Hematopoietic multipotent progenitor cell treated with erythropoietin and hydrocortisone succinate and interleukin-3 and kit ligand, for 8 days (in vitro differentiated cells): ENCODE measurements at places on chromosomes 7 and 10.
A peak's percentile ranks its signal among the peaks of the same experiment; 100 is the strongest.

- DNase-seq, result peak; percentile 40
Observed at GRCh38 chr10:93921338-93921737, 27.6 kb downstream of the SLC35G1 start.

DNA sequence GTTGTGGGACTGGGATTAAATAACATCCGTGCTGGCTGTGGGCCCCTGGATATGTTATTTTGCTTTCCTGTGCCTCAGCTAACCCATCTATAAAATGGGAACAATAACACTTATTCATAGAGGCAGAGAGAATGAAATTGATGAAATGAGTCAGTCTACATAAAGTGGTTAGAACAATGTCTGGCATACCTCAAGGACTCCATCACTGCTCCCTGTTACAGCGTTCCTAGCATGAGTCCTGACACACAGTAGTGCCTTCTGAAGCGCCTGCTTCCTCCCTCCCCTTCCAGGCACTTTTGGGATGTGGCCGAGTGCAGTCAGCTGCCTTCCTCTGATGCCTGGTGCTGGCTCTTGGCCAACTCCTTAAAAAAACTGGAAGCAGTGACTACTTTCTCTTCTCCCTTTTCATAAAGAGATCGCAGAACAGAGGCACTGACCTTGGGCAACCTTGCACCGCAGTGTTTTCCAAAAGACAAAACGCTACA lies 108.4 kb upstream of the ZMIZ1 start:
- no peak for DNase-seq

GRCh38 chr10:63698787-63699150 lies 177.6 kb downstream of the REEP3 start:
- DNase-seq, result no peak

- no peak for DNase-seq
Observed at GRCh38 chr7:122038904-122039303, 105.1 kb downstream of the AASS start.

GRCh38 chr7:118642396-118642795 lies 417.9 kb downstream of the ANKRD7 start:
- DNase-seq, result no peak

- DNase-seq, result no peak
Observed at GRCh38 chr10:114482480-114483304, 78.4 kb upstream of the AFAP1L2 start.

- no peak for DNase-seq
Observed at GRCh38 chr7:101543846-101544245, 85.2 kb downstream of the MYL10 start.

- peak; percentile 25 for DNase-seq
Observed at GRCh38 chr10:28668363-28669226, 8.7 kb upstream of the BAMBI start.

- no peak for DNase-seq
Observed at GRCh38 chr7:94042381-94042780, 38.2 kb upstream of the BET1 start.

GRCh38 chr7:131224996-131225395 lies 102.7 kb upstream of the MKLN1 start:
- no peak for DNase-seq

DNA sequence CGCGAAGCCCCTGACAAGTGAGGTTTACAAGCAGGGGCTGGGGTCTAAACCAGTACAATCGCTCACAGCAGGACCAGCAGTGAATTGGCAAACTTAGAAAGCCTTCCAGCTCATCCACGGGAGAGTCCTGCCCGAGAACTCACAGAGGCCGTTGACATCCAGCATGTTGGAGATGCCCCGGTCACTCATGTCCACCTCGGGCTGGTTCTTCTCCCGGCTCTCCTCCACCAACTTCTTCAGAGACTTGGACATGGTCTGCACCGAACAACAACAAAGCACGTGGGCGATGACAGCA lies 447 bp downstream of the RSU1 start:
- no peak for DNase-seq

GRCh38 chr10:44619521-44619920 lies 234.6 kb upstream of the CXCL12 start:
- no peak for DNase-seq

DNA sequence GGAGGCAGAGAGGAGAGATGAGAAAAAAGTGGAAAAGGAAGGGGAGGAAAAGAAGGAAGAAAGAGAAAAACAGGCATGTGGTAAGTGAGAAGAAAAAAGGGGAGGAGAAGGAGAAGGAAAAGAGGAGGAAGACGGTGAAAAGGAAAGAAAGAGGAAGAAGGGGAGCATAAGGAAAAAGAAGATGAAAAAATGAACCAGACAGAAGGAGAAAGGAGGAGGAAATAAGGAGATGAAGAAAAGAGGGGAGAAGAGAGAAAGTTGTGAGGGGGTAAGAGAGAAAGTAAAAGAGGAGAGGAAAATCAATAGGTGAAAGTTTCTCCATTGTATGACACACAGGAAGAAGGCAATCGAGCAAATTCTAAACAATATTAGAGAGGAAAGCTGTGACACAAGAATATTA lies 663.8 kb downstream of the GRID1 start:
- no peak for DNase-seq

- no peak for DNase-seq
Observed at GRCh38 chr7:17462131-17462631, 163.7 kb downstream of the AHR start.

DNA sequence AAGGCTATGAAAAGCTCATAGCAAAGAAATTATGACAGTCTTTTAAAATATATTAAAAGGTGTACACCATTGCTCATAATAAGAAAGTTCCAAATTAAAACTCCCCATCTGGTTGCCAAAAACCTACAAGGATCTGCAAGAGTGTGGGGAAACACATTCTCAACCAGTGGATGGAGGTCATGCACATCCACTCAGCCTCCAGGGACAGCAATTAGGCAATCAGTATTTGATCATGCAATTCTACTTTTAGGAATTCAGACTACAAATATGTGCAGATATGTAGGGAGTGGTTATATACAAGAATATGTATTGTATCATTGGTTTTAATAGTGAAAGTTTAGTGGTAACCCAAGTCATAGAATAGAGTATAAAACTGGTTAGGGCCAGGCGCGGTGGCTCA lies 157.8 kb downstream of the FGFR2 start:
- DNase-seq, result no peak

GRCh38 chr10:130020651-130021382 lies 56.7 kb upstream of the EBF3 start:
- DNase-seq, result no peak

- DNase-seq, result peak; percentile 39
Observed at GRCh38 chr7:135681762-135682161, 19.4 kb downstream of the STMP1 start.

DNA sequence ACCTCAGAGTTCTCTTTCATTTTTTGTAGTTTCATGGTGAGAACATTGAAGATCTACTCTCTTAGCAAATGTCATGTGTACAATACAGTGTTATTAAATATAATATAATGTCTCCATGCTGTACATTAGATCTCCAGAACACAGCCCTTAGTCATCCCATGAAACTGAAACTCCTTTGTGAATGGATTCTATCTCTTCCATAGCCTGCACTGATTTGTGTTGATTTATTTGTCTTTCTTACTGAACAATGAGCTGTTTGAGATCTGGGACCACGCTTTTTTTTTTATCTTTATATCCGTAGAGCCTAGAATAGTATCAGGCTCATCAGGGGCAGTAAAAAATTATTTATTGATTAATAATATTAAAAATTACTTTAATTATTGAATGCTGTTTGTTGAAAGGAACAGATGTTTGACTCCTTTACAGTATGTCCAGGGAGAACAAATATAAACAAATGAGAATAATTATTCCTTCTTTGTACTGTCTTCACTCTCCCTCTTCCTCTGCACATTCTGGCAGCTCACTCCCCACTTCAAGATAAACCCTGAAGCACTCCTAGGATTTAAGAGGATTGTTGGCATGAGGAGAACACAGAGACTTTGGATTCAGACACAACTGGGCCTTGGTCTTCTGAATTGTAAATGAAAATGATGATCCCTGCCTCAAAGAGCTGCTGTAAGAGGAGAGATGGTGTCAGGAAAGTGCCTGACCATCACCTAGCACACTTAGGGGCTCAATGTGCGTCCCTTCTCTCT lies 81.6 kb upstream of the MSRB2 start:
- no peak for DNase-seq

- DNase-seq, result no peak
Observed at GRCh38 chr10:18743926-18744325, 84.7 kb downstream of the ARL5B start.

- DNase-seq, result no peak
Observed at GRCh38 chr10:31374146-31374696, 55.2 kb downstream of the ZEB1 start.
